ENCODE measurements at places on chromosomes 2 and 18.

- DNase-seq: no peak
Observed at GRCh38 chr18:4017480-4017879, 437.6 kb downstream of the DLGAP1 start.

DNA sequence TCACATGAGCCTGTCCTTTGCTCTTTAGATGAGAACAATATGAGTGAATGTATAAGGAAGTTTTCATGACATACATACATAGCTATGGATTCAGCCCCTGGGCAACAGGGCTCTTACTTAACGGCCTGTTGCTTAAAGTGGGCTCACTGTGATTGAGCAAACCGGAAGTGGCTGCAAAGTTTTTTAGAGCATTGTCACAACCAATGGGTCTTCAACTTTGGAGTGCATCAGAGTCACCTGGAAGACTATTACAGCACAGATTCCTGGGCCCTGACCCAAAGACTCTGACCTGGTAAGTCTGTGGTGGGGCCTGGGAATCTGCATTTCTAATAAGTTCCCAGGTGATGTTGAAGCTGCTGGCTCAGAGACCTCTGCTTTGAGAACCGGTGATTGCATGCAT is 106.3 kb upstream of the SEC11C start:
- no peak for DNase-seq

- DNase-seq: no peak
Observed at GRCh38 chr2:38598200-38598990, 4.3 kb downstream of the HNRNPLL start.

- no peak for DNase-seq
Observed at GRCh38 chr2:197312186-197312585, 1.6 kb upstream of the ANKRD44 start.

- no peak for DNase-seq
Observed at GRCh38 chr2:38290332-38290731, 86.7 kb downstream of the ATL2 start.

- no peak for DNase-seq
Observed at GRCh38 chr2:159933040-159933726, 129.2 kb downstream of the PLA2R1 start.

DNA sequence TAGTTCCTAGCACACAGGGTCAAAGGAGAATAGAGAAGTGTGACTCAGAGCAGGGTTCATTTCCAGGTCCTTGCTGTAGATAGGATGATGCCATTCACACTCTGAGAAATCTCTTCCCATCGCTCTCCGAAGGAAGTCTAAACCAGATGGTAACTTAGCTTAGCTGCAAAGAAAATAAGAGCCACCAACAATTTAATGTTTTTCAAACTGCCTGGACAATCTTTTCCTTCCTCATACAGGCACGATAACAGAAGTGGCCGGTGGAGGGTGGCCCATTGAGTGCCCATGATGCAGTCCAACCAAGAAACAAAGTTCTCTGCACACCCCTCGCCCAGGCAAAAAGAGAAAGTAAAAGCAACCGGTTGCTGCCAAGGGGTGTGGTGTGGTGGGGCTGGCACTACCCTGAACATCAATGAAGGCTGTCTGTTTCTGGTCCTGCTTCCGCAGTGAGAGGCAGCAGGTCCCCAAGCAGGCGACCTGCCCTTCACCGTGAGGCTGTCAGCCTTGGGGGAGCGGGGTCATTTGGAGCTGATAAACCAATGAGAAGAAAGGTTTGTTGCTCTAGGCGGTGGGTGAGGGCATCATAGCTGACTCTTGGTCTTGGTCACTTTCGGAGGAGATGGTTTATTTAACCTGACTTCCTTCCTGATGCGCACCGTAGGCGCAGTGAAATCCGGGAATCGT is 105.6 kb upstream of the CD302 start:
- DNase-seq: peak; percentile 53

DNA sequence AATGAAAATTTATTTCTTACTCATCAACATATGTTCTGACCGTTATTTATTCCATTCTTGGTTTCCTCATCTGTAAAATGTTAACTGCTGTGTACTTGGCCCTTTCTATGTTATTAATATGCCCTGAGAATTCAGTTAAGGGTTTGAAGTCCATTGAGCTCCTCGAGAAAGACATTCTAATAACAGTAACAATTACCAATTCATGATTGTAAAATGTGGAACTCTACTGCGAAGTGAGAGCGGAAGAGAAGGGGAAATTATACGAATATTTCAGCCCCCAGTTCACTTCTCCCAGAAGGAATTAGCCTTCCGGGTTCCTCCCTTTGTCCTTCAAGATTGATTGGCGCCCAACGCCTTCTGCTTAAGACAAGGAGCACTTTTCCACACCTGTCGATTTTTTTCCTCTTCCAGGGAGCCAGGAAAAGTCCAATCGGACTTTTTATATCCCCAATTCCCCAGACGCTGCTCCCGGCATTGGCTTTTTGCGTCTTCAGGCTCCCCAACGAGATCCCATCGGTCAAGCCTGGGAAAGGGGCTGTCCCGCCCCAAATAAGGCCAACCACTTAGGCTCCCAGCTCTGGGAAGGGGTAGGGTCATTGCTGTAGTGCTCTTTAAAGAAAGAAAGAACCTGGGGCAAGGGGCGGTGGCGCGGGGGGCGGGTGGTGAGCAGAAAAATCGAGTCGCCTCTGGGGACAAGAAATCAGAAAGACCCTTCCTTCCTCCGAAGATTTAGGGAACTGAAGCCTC is 1.6 kb downstream of the DSC2 start:
- DNase-seq: no peak

- no peak for DNase-seq
Observed at GRCh38 chr2:46719487-46719886, 196.1 kb downstream of the MCFD2 start.

- DNase-seq: no peak
Observed at GRCh38 chr2:160294339-160294803, 94.3 kb upstream of the ITGB6 start.

GRCh38 chr2:175161-175786 is 88.6 kb downstream of the SH3YL1 start:
- DNase-seq: no peak

- DNase-seq: no peak
Observed at GRCh38 chr18:34783501-34783900, 73.4 kb downstream of the DTNA start.
